GM12892 (cell line): ENCODE measurements at places on chromosomes 5 and 9.

DNA sequence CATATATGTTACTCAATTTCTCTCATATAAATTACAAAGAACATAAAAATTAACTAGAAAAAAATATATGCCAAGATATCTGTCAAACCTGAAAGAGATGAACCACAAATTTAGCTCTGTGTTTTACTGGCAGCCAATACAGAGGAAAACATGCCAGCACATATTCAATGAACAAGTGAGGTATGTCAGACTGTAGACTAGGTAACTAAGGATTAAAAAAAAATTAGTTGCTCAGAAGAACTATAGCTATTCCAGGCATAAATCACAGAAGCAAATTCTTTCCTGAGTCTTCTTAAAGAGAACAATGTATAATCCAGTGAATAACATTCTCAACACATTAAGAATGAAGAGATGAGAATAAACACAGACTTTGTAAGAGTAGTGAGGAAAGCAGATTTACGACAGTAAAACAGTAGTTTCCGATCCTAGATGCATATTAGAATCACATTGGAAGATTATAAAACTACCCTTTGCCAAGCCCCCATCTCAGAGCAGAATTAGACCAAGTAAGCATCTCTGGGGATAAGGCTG is 20.6 kb upstream of the CAAP1 start:
- no peak for DNase-seq

DNA sequence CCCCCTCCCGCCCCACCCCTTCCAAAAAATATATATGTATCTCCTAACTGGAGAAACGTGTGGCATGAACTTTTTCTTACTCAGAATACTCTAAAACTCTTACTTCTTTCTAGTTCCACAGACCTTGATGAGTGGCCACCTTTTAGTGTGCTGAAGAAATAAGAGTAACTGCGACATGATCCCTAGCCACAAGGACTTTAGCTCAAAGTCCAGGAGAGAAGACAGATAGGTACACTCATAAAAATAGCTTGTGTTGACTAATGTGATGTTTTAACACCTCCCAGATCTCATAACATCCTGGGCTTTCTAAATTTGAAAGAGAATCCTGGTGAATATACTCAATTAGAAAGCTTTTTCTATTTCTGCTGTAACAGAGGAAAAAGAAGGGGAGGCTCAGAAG is 1005.0 kb upstream of the DMAC1 start:
- no peak for DNase-seq

- DNase-seq: no peak
Observed at GRCh38 chr5:172593721-172594235, 47.3 kb upstream of the NEURL1B start.

DNA sequence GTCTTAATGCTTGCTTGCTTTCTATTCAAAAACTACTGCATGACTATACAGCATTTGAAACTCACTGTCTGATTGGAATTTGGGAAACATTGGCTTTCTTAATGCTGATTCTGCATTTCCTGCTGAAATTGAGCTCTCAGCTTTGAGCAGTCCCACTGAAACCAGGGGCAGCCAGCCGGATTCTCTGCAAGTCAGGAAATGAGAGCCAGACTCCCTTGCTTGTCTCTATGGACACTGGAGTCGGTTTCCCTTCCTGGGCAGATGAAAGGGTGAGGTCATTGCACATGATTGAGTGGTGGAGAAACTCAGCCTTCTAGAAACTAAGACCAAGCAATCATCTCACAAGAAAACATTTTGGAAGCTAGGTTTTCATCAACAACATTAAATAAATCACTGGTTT is 119.7 kb upstream of the SPATA31C2 start:
- no peak for DNase-seq

DNA sequence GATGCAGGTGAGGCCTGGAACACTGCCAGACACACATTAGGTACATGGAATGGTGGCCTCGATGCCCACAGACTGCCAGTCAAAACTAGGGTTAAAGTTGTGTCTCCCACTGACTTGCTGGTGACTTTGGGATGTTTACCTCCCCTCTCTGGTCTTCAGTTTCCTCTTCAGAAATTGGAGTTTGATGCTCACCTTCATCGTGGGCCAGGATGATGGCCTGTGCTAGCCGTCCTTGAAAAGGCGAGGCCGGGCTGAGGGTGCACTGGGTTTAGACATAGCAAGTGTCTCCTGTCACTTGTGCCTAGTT is 49.0 kb upstream of the FOXE1 start:
- no peak for DNase-seq

DNA sequence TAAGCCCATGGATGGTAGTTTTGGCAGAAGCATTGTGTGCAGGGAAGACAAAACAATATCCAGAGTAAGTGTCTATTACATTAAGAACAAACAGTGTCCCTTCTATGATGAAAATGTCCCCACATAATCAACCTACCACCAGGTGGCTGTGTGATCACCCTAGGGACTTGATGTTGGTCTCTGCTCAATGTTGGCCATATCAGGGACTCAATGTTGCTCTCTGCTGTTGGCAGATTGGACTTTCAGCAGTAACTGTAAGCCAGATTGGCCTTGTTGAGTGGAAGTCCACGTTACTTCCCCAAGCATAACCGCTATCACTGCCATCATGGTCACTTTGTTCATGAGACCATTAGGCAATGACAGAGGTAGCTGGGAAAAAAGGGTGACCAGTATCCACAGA is 52.8 kb upstream of the PRSS3 start:
- no peak for DNase-seq

- DNase-seq: no peak
Observed at GRCh38 chr5:76831110-76831452, 12.3 kb downstream of the F2RL1 start.

DNA sequence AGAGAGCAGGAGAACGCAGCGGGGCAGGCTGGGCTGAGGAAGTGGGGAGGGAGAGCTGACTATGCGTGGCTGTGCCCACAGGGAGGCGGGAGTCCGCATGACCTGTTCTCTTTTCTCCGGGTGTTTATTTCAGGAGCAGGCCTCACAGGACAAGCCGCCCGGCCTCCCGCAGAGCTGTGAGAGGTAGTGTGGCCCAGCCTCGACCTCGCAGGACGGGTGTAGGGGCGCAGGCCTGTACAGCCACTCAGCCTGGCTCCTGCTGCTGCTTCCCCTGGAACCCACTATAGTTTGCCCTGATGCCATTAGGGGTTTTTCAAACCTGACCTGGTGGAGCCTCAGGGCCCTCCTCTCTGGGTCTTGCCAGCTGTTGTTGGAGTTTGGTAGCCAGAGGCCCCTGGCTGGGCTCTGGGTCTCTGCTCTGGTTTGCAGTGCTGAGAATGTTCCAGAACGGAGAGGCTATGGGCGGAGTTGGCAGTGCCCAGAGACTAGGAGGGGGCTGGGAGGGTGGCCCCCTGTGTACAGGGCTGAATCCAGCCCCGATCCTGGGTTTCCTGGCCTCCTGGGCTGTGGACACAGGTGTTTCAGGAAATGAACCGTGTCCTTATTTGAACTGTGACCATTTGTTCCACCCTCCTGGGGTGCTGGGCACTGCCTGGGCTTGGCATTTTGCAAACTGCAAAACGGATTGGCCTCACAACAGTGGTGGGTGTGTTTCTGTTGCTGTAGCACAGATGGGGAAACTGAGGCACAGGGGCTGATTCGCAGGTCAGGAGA is 78.8 kb downstream of the WNK2 start:
- DNase-seq: no peak

- no peak for DNase-seq
Observed at GRCh38 chr9:18233311-18233710, 240.6 kb upstream of the ADAMTSL1 start.
